Fibroblast of skin of right quadriceps (primary cell): ENCODE measurements at places on chromosomes 7 and 10.

GRCh38 chr7:134795231-134795630 is 15.8 kb downstream of the CALD1 start:
- DNase-seq: no peak

- DNase-seq: no peak
Measured at GRCh38 chr7:45358287-45358686, 200.7 kb downstream of the RAMP3 start.

GRCh38 chr10:103828587-103829197 is 26.7 kb downstream of the SH3PXD2A start:
- DNase-seq: no peak

DNA sequence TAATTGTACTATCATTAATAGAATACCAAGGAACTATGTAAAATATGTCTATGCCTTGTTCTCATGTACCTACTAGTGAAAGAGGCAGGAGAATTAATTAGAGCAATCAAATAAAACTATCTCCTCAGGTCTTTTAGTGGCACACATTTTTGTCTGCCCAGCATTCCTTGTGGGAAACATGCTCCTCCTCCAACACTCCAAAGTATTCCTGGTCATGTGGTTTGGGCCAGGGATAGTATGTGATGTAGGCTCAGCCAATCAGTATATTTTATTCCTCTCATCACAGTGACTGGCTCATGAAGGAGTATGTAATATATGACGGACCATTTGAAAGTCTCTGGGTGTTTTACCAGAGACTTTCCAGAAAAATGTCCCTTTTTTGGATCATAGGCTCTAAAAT is 16.7 kb upstream of the SYPL1 start:
- DNase-seq: peak; percentile 26

DNA sequence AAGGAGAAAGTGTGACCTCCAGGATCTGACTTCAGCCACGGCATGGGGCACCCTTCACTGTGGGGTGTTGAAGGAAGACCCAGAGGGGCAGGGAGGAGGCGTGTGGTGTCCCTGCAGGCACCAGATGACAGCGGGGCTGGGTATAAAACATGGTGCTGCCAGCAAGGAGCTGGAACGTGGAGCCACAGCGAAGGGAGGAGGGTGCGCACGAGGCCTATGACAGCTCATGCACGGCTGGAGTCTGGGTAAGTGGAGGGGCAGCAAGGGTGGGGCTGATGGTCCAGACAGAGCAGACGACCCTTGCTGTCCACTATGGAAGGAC is 27.8 kb upstream of the FOXL3 start:
- DNase-seq: no peak

- DNase-seq: no peak
Measured at GRCh38 chr7:116585967-116586366, 61.1 kb downstream of the CAV1 start.

DNA sequence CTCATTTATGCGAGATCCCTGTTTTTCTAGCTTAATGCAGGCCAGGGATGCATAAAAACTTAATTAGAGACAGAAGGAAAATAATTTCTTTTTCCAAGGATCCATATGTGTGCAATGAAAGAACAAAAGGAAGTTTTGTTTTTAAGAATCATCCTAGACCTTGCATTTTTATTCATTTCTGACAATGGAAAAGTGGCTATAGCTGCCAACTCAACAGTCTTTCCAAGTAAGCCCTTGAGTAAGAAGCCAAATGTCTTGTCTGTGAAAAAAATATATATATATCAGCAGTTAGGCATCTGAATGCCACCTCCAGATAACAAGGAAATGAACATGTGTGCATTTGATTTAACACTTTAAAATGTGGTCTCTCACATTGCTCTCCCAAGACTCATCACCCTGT is 1397.6 kb downstream of the GATA3 start:
- no peak for DNase-seq

DNA sequence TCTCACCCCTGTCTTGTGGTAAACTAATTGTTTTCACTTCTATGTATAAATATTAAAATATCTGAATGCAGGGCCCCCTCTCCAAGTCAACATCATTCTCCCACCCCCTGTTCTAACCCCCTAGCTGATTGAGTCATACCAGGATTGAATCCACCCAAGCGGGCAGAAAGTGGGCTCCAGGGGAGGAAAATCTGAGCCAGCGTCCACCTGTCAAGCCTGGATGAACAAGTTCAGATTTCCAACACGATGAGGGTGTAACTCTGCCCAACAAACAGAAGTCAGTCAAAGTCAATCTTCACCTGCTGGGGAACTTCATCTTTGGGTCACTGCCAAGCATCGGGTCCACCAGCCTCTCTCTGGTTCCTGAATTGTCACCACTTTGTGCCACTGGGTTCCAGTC is 162.9 kb upstream of the CELF2 start:
- no peak for DNase-seq

DNA sequence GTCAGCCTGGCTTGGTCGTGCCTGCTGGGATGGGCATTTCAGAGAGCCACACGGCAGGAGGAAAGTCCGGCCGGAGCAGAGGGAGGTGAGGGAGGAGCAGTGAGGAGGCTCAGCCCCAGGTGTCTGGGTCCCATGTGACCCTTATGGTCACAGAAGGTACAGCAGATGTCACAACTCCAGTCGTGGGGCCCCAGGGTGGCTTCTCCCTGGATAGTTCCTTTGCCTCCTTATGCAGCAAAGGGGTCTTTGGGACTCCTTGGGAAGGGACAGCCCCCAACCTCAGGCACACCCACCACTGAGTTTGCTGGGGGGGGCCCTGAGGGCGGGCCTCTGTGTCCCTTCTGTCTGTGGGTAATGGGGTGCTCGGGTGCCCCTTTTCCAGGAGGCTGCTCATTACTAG is 19.6 kb upstream of the PRKAG2 start:
- DNase-seq: no peak

- no peak for DNase-seq
Measured at GRCh38 chr10:75648854-75649253, 217.4 kb downstream of the LRMDA start.

DNA sequence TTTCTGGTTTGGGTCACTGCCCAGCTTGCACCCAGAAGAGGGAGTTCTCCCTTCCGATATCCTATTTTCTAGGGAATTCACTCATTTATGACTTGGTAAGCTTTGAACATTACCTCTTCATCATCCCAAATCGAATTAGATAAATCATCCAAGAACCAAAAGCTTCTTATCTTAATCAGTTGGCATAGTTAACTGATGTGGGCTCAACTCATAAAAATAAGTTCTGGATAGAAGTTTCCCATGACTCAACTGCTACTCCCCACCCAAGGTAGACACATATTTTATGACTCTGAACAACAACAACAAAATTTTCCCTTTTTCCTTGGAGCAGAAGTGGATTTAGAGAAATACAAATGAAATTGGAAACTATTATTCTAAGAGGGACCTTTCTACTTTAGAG is 102.9 kb upstream of the CCDC6 start:
- DNase-seq: no peak

DNA sequence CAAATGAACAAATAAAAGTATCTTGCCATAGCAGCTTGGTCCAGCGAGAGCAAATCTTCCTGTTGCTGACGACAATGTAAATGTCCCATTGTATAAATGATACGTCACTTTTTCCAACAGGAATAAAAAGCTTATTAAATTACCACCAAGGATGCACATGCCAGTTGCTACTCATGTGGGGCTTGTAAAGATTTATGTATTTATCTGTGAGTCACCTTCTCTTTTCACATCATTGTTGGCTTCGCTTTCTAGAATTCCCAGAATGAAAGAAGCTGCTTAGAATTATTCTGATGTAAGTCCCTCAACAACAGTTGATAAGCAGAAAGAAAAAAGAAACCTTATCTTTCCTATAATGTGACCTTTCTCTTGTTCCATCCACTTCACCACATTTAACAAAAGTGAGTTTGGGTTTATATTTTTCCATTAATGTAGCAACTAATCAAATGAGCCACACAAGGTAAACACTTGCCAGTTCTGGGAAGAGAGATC is 22.4 kb downstream of the DNAJC12 start:
- peak; percentile 39 for DNase-seq

DNA sequence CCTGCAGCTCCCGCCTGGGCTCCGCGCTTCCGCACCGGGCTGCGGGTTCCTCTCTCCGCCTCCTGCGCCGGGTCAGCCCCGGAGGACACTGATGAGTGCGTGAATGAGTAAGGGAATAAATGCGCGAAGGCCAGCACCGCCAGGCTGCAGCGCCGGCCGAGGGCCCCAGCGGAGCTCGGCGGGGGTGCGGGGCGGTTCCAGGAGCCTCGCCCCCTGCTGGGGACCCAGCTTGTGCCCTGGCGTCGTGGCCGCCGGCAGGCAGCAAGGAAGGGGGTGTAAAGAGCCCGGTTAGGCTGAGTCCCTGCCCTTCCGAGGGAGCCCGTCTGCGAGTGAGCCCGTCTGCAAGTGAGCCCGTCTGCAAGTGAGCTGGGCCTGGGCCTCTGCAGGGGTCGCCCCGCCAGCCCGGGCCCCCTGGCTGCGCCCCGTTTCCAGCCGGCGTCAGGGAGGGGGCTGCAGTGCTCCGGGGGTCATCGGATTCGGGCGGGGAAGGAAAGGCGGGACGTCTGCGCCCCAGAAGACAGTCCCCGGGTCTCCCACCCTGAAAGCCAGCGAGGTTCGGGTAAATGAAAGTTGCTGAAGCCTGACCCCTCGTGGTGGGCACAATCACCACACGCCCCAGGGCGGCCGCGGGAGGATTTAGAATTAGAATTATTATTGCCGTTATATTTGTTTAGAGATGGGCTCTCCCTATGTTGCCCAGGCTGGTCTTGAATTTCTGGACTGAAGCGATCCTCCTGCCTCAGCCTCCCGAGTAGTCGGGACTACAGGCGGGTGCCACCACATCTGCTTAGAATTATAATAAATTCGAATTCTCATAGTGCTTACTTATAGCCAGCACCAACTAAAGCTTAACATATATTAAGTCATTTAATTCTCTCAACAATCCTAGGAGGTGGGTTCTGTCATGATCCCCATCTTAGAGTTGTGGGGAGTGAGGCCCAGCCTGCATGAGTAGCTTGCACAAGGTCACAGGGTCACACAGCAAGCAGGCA is 8.6 kb upstream of the CRYGN start:
- DNase-seq: peak; percentile 56

DNA sequence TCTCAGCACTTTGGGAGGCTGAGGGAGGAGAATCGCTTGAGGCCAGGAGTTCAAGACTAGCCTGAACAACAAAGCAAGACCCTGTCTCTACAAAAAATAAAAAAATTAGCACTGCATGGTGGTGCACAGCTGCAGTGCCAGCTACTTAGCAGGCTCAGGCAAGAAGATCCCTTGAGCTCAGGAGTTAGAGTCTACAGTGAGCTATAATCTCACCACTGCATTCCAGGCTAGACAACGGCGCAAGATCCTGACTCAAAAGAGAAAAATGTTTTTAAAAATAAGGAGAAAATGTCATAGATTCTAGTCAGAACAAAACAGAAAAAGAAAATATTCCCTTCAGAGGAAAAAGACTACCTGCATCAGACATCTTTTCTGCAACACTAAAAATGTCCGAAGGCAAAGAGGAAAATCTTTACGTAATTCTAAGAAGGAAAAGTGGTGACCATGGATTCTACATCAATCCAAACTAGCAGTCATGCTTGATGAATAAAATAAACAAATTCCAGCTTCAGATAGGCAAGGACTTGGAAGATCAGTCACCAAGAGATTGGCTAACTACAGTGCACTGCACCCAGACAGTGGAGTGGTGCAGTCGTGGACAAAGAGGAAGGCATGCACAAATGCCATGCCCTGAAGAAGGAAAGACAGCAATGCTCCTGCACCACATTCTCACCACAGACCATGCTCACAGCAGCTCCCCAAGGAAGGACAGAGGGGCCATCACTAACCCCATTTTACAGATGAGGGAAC is 54.3 kb downstream of the ERCC6 start:
- DNase-seq: peak; percentile 15

GRCh38 chr10:33612551-33612950 is 278.1 kb upstream of the NRP1 start:
- peak; percentile 59 for DNase-seq
